Activated B cell treated with CpG ODN at 0.5 μM for 24 hours (primary cell): ENCODE measurements at places on chromosomes 12 and 14. TPM values are rescaled to one million over a fixed set of nuclear protein-coding genes. Genes with fewer than 3 reads are reported as not detected.

Gene IAPP
- total RNA-seq: not detected in 2 replicates

Gene FBXL14
- 19.4 and 21.6 TPM in 2 replicates for total RNA-seq

Gene AKAP3
- total RNA-seq: 3.4 and 3.7 TPM in 2 replicates

Gene CEP170B
- total RNA-seq: 1.6 and 1.8 TPM in 2 replicates

Gene SDR9C7
- not detected in 2 replicates for total RNA-seq

Gene TAS2R14
- 2.9 and 3.1 TPM in 2 replicates for total RNA-seq
